ENCODE measurements at places on chromosomes 3 and 15.
A peak's percentile ranks its signal among the peaks of the same experiment; 100 is the strongest.

DNA sequence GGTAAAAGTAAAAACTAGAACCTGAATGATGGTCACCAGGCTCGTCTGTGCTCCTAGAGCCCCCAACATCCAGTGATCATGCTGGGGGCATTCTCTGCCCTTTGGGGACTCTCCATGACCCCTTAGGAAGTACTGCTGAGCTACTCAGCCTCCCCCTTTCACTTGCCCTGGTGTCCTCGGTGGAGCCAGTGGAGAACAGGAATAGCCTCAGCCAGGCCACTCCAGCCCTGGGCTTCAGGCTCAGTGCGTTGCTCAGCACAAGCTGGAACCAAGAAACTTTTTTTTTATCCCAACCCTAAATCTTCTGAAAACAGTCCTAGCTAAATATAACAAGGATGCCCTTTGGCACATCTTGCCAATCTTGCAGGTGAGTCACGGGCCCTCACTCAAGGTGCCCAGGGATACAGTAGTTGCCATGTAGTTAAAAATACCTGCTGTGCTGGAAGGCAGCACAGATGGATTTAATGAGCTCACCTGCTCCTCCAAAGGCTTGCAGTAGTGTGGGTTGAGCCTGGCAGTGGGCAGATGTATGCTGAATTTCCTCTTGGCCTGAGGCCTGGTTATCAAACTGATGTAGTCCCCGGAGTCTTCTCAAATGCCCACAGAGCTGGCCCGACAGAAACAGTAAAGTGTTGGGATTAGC, 46.9 kb upstream of the TMEM158 start:
- DNase-seq, result peak; percentile 67

GRCh38 chr3:134033315-134033996, 3.7 kb upstream of the SLCO2A1 start:
- DNase-seq, result no peak

GRCh38 chr15:69623392-69624154, 171.0 kb downstream of the RPLP1 start:
- DNase-seq, result no peak

- peak; percentile 37 for DNase-seq
These were observed 133.7 kb upstream of the BCL6 start for GRCh38 chr3:187878772-187879518.

DNA sequence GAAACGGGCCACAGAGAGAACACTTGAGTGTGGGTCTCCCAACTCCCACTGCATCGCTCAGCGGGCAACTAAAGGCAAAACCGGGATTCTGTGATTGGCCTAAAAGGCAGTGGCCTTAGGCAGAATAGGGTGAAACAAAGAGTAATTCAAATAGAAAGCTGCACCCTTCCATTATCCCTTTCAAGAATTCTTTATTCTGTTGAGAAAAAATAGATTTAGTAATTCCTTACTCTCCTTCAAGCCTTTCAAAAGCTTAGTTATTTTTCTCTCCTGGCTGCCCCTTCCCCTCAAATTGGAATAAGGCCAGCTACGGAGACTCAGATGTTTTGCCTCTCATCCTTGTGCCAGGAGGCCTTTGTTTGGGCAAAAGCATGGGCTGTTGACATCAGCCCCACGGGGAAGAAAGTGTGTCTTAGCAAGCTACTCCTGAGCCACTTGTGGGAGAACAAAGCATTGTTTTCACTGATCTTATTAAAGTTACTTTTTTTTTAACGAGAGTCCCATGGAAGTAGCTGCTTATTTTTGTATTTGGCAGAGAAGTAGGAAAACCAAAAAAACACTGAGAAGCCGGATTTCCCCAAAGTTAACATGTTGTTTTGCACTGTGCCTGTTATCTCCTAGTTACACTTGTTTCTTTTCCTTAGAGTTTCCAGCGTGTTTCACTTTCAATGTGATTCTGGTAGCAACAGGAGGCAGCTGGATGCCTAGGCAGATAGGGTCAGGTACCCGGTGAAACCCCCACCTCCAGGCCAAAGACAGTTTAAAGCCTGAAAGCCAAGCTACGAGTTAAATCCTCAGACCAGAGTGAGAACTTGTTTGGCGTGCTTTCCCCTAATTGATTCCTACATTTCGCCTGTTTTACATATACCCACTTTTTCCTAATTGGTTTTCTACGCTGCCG, 2.2 kb downstream of the ST6GAL1 start:
- peak; percentile 29 for DNase-seq

GRCh38 chr3:164683489-164683888, 394.8 kb downstream of the SI start:
- DNase-seq, result no peak

All from NCI-H2029 (cell line).